ENCODE measurements at places on chromosomes 12 and 14.

DNA sequence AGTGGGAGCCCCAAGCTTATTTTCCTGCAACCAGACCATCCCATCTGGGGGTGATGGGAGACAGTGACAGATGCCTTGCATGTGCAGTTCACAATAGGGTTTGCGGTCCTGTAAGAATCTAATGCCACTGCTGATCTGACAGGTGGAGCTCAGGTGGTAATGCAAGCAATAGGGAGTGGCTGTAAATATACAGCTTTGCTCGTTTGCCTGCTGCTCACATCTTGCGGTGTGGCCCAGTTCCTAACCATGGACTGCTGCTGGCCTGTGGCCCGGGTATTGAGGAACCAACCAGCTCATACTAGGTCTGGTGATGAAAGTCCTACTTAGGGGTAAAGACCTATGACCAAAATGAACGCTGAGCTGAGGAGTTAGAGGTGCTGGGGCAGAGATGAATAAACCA is 36.1 kb upstream of the CCDC88C start:
- DNase-seq, result no peak

DNA sequence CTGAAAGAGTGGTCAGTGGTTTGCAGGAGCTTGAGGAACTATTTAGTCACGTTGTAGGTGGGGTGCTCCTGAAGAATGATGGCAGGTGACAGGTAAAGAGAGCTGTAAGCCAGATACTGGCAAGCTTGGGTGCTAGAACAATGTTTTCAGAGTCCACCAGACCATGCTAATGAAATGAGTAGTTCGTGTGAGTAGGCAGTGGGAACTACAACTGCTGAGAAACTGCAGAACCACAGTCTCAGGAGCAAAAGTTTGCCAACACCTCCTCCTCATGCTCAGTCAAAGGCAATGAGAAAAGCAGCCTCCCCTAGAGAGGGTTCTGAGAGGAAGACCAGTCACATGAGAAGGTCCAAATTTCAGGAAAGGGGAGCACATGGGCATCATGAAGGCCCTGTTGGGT is 91.3 kb downstream of the PRKD1 start:
- DNase-seq, result no peak

GRCh38 chr12:632102-632696 is 31.0 kb downstream of the NINJ2 start:
- DNase-seq, result no peak

DNA sequence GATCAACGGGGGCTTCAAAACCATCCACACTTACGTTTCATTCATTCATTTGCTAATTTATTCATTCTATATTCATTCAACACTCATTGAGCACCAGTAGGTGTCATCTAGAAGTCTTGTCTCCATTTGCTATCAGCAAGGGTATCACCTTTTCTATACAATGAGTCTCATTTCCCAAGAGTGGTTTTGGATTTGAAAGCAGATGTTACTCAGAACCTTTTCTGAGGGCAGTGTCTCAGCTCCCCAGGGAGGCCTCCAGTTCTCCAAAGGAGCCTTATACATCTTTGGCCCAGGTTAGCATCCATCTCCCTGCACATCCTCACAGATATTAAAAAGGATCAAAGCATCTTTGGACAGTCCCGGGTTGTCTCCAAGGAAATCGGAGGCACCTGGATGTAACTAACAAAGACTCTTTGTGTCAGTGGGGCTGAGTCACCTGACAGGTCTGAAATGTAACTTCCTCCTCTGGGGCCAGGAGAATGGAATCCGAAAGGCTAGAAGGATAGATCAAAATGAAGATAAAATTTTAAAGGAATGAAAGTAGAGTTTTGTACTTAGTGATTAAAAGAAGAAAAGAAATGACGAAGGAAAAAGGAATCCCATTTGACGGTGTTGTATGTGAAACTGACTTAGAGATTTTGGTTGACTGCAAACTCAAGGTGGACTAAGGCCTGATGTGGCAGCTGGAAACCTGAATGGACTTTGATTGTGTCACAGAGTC is 103.0 kb downstream of the VCPKMT start:
- DNase-seq, result no peak

DNA sequence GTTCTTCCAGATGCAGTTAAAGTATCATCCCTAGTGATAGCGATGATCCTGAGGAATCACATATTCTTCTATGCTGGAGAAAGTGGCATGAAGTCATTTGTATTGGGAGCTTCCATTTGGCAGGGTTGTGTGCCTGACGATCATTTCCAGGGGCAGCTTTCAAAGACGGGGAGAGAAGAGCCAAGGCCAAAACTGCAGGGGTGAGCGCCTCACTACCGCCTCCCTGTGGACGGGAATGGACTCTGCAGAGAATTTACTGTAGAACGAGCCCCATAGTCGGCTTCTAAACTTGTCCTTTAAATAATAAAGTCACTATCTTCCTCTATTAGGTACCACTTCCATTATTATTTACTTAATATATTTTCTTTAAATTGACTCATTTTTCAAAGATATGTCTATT is 555.9 kb upstream of the TMEM132C start:
- no peak for DNase-seq

- no peak for DNase-seq
Measured at GRCh38 chr14:68295316-68295816, 475.8 kb downstream of the RAD51B start.

GRCh38 chr12:86389949-86390348 is 133.8 kb upstream of the MGAT4C start:
- no peak for DNase-seq

- DNase-seq, result no peak
Measured at GRCh38 chr12:27333403-27334009, 870 bp downstream of the BMAL2 start.

DNA sequence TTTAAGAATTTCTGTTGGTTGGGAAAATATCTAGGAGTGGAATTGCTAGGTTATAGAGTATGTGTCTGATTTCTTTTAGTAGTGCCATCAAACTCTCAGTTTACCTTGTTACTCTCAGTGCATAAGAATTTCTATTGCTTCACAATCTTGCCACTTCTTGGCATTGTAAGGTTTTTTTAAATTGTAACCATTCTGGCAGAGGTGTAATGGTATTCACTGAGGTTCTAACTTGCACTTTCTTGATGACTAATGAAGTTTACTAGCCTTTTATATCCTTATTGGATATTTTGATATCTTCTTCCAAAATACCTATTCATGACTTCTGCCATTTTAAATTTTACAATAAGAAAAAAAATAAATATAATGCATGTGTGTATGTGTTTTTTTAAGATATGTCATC is 478.0 kb downstream of the NAV3 start:
- no peak for DNase-seq

DNA sequence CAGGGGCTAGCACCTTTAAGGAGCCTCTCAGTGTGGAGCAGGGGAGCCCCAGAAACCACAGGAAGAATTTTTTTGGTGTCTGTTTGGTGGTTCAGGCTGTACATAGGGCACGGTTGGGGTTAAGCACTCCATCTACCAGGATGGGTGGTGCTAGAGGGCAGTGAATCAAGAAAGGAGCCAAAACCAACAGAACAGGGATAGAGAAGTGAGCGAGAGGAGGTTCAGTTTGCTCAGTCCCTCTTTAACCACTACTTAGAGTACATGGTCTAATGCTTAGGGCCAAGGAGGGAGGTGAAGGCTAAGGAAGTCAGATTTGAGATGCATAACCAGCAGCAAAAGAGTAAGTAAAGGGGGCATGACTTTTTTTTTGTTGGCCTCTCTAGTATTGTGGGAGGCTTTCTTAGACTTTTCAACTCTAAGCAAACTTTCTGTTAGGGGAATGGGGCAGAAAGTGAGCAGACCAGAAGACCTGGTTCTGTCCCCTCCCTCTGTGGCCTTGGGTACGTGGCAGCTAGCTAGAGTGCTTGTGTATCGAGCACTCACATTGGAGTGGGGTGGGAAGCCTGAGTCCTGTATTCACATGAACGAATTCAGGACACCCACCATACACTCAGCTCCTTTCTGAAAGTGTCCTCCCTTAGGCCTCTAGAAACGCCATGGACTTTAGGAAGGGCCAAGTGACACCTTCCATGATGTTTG is 6.6 kb upstream of the NPFF start:
- no peak for DNase-seq

DNA sequence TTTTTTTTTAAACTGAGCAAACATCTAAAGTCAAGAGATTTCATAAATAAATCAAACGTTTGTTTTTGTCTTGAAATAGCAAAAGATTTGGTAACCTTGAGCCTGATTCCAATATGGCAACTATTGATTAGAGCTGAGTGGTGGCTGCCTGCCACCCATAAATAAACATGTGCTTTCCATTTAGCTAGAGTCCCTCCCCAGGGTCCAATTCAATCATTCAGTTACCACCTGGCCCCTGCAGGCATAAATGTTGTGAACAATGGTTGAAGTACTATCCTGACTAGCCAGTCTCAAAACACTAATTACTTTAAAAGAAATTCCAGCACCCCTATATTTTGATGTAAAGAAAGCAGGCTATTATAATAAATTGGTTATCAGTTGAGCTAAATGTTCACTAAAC is 129.7 kb upstream of the GRIP1 start:
- DNase-seq, result no peak

GRCh38 chr12:25787701-25788100 is 170.8 kb upstream of the RASSF8 start:
- DNase-seq, result no peak

GRCh38 chr12:110688446-110689280 is at the start of gene HVCN1:
TSS of gene HVCN1 (minus strand) at chr12:110689115. CDS start at chr12:110683245, 5,870 bp downstream.
- no peak for DNase-seq

GRCh38 chr14:94307410-94307992 is 14.4 kb upstream of the SERPINA10 start:
- DNase-seq, result no peak

All from cortex of kidney (tissue), 1 donor.